ENCODE measurements at places on chromosomes 1 and 21.

DNA sequence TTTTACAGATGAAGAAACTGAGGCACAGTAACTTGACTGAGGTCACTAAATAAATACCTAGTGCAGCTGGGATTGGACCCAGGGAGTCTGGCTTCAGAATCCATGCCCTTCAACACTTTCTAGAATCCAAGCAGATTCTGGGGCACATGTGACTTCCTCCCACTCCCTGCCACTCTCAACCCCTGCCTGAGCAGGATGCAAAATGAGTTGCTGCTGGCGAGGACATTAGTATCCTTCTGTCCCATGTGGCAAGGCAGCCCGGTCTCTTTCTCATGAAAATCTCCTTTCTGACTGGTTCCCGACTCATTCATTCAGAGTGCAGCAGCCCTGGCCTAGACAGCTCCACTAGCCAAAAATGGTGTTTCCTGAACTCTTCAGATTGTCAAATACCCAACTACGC lies 28.4 kb downstream of the TNNT2 start:
- DNase-seq, result no peak

DNA sequence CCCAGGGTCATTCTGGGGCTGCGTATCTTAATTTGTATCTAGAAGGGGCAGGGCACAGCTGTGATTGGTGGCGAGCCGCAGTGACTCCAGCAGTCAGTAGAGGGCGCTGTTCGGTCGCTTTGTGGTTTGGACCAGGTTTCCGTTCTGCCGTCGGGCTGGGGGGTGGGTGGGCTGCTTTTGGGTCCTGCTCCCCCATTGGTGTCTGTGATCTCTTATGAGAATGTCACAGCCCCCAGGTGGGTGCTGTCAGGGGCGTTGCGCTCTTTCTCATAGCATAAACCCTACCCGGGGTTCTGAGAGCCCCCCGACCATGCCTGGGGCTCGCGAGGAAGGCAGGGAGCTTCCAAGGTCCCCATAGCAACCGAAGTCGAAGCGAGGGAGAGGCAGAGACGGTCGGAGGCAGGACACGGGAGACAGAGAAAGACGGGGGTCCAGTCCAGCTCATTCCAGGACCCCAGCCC lies 5.4 kb downstream of the TFF3 start:
- peak; percentile 5 for DNase-seq

DNA sequence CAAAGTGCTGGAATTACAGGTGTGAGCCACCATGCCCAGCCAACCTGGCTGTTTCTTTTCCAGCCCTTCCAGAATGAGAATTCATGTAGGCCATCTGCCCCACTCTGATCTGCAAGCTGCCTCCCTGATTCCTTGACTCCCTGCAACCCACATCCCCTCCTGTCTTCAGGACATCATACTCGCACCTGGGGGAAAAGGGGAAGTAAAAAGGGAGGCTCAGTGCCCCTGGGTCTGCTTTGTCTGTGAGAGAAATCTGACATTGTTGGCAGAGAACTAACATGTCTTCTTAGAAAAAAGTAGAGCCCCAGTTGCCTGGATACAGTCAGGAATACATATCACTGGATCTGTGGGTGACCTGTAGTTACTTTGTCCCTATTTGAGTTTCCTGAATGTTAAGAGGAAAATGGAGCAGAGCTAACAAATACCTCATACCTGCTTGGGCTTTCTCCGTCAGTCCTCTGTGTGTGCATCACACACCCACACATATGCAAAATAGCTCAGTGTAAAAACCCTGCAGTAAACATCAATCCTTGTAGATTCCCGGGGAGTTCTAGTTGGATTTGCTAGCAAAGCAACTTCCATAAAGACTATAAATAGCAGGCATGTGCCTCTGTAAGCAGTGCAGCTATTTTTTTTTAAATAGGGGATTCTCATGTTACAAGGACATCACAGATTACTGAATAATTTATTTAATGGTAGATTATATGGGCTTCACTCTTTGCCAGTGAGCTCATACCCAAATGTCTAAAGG lies 62.9 kb downstream of the TEX35 start:
- peak; percentile 60 for DNase-seq

DNA sequence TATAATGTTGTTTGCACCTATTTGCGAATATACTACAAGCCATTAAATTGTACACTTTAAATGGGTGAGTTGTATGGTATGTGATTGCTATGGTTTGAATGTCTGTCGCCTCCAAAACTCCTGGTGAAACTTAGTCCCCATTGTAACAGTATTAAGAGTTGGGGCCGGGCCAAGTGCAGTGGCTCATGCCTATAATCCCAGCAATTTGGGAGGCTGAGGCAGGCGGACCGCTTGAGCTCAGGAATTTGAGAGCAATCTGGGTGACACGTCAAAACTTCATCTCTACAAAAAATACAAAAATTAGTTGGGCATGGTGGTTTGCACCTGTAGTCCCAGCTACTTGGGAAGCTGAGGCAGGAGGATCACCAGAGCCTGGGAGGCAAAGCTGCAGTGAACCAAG lies 12.0 kb upstream of the SIM2 start:
- DNase-seq, result no peak

- no peak for DNase-seq
These were observed 16.3 kb downstream of the MYSM1 start for GRCh38 chr1:58683519-58683918.

DNA sequence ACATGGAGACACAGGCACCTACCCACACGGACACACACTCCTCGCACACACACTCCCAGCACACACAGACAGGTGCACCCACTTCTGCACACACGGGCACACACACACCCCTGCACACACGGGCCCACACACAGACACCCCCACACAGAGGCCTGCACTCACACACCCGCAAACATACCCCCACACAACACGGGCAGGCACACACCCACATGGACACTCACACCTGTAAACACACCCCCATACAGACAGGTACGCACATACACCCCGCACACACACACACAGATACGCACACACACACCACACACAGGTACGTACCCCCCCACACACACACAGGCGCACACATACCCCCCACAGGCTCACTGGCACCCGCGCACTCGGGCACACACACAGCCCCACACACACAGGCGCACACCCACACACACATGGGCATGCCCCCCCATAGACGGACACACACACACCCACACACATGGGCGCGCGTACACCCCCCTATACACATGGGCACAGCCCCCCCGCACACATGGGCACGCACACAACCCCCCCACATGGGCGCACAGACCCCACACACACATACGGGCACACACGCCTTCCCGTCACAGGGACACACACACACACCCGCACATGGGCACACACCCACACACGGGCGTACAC lies 6.1 kb downstream of the ATAD3A start:
- no peak for DNase-seq

GRCh38 chr1:98921817-98922216 lies 82.8 kb downstream of the PLPPR5 start:
- peak; percentile 10 for DNase-seq

DNA sequence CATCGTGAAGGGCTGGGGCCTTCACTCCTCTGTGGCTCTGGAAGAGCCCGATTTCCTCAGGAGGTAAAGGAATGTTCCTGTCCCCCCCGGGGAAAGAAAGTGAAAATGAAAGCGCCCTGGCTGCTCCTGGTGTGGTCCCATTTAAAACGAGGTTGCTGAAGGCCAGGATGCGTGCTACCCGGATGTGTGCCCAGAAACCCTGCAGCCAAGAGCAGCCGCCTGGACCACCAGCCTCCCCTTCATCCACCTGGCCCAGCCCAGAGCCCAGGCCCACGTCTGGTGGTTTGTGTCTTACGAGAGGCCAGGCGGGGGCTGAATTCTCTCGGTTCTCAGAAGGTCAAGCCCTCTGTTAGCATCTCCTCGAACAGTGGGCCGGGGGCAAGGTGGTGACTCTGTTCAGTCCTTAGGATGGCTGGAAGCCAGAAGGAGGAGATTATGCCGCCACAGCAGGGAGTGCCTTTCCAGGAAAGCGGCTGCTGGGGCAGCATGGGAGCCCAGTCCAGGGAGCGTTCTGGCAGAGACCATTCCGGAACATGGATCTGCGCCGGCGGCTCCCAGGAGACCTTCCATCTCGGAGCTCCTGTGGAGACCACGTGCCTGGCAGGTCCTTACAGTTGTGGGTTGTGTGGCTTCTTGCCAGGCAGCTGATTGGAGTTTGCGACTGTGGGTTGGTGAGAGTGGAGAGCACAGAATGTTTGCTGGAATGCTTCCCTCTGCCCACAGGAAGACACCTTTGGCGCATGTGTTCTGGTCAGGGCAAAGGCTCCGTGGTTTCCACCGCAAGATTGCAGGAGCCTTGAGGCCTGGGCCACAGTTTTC lies 1.4 kb downstream of the GUK1 start:
- peak; percentile 33 for DNase-seq

GRCh38 chr1:23718482-23718881 lies 24.8 kb upstream of the ELOA start:
- peak; percentile 50 for DNase-seq

- peak; percentile 74 for DNase-seq
These were observed 3.5 kb downstream of the PPP1R15B start for GRCh38 chr1:204408074-204408507.

DNA sequence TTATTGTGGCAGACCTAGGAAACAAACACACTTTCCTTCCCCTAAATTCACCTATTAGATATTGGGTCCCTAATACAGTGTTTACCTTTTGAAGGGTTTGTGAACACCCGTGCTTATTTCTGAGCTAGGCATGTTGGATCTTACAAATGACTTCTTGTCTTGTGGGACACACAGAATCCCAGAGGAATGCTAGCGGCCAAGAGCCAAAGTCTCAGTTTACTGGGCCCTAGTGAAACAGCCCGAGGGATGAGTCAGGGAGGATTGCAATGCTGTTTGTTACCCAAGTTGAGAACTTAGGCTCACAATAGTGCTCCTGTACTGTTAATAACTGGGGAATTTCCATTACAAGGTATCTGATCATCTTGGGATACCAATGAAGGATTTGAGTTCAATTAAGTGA lies 100.1 kb upstream of the AKT3 start:
- peak; percentile 94 for DNase-seq

GRCh38 chr1:212959266-212960220 lies 9.2 kb downstream of the VASH2 start:
- DNase-seq, result no peak

DNA sequence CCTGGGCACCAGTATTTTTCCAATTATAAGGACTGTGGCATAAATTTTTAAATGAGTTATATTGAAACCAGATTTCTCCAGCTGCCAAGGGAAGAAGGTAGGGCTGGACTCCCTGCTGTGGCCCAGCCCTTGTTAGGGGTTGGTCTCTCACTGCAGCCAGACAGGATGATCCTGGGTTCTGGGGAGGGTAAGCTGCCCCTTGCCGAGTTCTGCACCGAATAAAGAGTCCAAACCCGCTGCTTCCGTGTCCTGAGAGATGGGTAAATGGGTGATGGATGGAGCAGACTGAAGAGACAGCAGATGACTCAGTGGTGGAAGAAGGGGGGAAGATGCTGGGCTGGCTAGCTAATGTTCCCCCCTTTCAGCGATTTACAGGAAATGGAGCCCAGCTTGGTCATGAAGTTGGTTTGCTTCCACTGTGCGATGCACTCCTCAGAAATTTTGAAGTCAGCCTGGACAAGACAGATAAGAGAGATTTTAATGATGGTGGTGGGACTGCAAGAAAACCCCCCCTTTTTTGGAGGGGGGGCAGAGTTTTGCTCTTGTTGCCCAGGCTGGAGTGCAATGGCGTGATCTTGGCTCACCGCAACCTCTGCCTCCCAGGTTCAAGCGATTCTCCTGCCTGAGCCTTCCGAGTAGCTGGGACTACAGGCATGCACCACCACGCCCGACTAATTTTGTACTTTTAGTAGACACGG lies 41.4 kb downstream of the YARS1 start:
- DNase-seq, result peak; percentile 76

DNA sequence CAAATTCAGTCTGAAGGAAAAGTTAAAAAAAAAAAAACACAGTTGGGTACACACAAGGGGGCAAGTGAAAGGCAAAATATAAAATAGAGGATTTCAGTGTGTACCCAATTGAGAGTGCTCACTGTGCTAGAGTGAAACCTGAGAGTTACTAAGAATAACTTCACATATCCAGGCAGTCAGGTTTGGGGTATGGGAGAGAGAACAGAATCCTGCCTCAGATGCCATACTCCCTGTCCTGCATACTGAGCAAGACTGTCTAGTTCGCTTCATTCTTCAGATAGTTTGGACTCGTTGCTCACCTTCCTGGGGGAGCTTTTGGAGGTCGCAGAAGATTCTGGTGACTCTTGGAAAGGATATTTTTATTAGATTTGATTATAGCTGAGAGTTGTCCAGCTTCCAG lies 20.4 kb downstream of the CEP85 start:
- DNase-seq, result peak; percentile 4

DNA sequence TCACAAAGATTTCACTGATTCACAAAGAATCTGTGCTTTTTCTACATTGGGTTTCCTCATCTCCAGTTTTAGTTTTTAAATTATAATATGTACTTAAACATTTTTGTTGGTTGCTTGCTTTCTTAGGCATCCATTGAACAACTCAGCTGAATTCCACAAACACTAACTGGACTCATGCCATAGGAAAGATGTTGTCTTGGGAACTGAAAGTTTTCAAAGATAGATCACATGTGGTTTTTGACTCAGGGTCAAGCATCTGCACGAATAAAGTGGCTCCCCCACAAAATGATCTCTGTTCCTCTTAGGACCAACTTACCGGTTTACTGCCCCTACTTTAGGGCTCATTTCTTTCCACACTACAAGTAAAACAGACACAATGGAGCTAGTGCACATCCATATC lies 3.1 kb upstream of the KRTAP21-1 start:
- no peak for DNase-seq

GRCh38 chr1:185444676-185445075 lies 127.6 kb upstream of the IVNS1ABP start:
- no peak for DNase-seq

DNA sequence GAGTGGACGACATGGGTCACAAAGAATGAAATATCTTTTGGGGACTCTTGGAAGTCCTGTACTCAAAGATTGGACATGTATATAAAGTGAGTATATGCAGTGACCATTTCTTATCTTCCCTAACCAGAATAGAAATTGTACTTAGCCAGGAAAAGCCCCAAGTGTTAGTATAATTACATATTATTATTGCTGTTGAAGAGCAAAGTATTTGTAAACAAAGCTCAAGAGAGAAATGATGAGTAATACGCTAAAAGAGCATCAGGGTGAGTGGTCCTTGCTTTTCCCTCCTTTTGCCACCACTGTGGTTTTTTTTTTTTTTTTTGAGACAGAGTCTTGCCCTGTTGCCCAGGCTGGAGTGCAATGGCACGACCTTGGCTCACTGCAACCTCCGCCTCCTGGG lies 6.4 kb upstream of the CGN start:
- no peak for DNase-seq

DNA sequence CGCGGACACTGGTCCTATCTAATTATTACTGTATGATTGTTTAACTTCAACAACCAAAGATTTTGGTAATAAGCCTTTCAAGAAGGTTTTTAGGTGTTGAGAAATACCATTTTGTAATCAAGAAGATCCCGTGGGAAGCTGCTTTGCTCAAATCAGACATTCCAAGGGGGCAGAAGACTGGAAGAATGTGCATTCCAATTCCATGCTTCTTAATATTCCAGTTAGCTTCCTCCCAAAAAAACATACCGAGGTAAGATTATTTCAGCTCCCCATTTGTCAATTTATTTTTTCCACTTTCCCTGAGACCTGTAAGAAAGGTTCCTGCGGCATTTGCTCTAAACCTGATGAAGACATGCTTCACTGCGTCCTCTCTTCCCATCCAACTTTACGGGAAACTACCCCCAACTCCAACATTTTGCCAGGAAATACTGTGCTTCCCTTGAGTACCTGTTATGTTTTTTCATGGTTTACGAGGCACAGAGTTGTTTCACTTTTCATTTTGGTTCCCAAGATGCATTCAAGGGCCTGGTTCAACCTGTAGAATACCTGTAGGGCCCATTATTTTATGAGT lies 4.1 kb downstream of the CNN3 start:
- peak; percentile 64 for DNase-seq

Data from IMR-90 (cell line).